B cell (primary cell): ENCODE measurements at places on chromosomes 5 and 9. TPM values are rescaled to one million over a fixed set of nuclear protein-coding genes. Genes with fewer than 3 reads are reported as not detected.

GRCh38 chr5:93126634-93127033, 454.4 kb downstream of the NR2F1-AS1 start:
- H3K27ac ChIP-seq = no peak overlapping the region
- no peak for DNase-seq
- no peaks in the 10 kb centered on the region for H3K4me1 ChIP-seq
- no peaks in the 10 kb centered on the region for H3K27me3 ChIP-seq

The CCDC152 gene
- 4.2 and 4.8 TPM in 2 replicates for total RNA-seq

DNA sequence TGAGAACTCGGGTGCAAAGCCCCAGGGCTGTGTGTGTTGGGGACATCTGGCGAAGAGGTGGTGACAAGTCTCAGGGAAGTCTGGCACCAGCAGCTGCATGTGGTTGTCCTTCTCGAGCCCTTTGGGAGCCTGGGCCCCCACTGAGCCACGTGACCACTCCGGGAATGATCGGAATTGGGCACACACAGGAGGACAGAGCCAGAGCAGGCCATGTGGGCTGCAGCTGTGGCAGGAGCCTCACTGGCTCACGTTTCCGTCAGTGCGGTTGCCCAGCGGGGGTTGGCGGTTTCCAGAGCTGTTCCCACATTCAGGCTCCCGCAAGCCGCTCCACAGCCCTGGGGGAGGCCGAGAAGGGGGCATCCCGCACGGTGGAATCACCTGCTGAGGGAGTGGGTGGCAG, 6.8 kb upstream of the CEL start:
- no peaks in the 10 kb centered on the region for H3K27me3 ChIP-seq
- no peak overlapping the region for H3K4me3 ChIP-seq
- no peak overlapping the region for H3K27ac ChIP-seq

- H3K36me3 ChIP-seq = no peaks in the 10 kb centered on the region
- no peak overlapping the region for H3K4me3 ChIP-seq
- H3K27ac ChIP-seq = no peak overlapping the region
- H3K27me3 ChIP-seq = no peaks in the 10 kb centered on the region
- H3K4me1 ChIP-seq = no peaks in the 10 kb centered on the region
- DNase-seq = no peak
Measured at GRCh38 chr5:61482980-61483379, 150.9 kb downstream of the ZSWIM6 start.

GRCh38 chr5:94157704-94158539, 416.5 kb upstream of the POU5F2 start:
- no peaks in the 10 kb centered on the region for H3K4me1 ChIP-seq
- H3K27ac ChIP-seq = no peak overlapping the region
- no peaks in the 10 kb centered on the region for H3K36me3 ChIP-seq
- no peak for DNase-seq
- H3K4me3 ChIP-seq = no peak overlapping the region

DNA sequence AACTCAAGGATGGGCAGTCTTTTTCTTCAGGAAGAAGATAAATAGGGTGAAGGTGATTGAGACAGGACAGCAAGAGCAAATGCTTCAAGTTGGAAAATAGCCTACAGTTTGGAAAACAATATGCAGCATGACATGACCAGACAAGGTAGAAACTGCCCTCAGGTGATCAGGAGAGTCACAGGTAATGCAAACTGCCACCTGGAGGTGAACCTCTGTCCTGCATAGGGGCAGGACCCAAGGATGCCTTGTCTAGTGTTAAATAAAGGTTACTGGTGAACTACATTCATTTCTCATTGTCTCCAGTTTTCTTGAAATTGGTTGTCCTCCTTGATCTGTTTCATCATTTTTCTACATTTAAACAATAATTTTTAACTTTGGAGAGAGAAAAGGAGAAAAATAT, 232.1 kb downstream of the SEMA5A start:
- H3K27ac ChIP-seq = no peak overlapping the region
- no peak for DNase-seq
- no peak overlapping the region for H3K4me3 ChIP-seq
- no peaks in the 10 kb centered on the region for H3K27me3 ChIP-seq
- no peaks in the 10 kb centered on the region for H3K4me1 ChIP-seq
- no peaks in the 10 kb centered on the region for H3K36me3 ChIP-seq

DNA sequence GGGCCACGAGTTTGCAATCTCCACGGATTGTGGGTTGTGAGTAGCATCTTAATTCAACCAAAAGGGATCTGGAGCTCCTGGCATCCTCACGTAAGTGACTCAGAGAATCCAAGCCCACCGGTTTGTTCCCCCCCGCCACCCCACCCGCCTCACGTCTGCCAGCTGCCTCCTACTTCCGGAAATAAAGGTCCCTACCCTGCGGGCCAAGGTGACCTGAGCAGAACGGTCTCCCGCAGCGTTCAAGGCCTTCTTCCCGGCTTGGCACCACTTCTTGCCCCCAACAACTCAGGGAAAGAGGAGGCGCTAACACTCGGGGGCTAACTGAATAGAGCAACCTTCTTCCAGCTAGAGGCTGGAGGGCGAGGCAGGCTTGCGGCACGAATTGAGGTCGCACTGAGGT, 8.8 kb upstream of the GPRIN1 start:
- peaks cover 29% of the 10 kb centered on the region for H3K4me1 ChIP-seq
- no peak for DNase-seq
- no peaks in the 10 kb centered on the region for H3K36me3 ChIP-seq
- peaks cover 55% of the 10 kb centered on the region for H3K27me3 ChIP-seq
- H3K4me3 ChIP-seq = no peak overlapping the region

DNA sequence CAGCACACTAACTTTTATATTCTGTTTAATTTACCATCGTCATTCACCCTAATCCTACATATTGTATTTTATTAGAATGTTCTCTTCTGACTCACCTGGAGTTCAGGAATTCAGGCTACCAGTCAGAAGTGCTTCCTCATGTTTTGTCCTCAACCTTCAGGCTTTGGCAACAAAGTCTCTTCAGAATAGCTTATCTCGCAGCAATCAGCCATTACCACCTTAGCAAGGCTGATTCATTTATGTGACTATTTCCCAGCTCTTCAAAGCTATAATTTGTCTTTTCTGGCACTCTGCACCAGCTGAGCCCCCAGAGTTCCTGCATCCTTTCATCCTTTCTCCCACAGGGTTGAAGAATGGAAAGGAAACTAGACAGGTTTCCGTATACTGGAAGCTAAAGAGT, 365.5 kb upstream of the CDH18 start:
- no peaks in the 10 kb centered on the region for H3K27me3 ChIP-seq
- H3K4me3 ChIP-seq = no peak overlapping the region
- no peak for DNase-seq

The SLC45A2 gene
- 0.39 TPM in 1 of 2 replicates, not detected in the other for total RNA-seq

GRCh38 chr9:114483499-114483898, 21.8 kb downstream of the WHRN start:
- H3K4me3 ChIP-seq = no peak overlapping the region
- no peak overlapping the region for H3K27ac ChIP-seq
- peaks cover 20% of the 10 kb centered on the region for H3K4me1 ChIP-seq
- no peaks in the 10 kb centered on the region for H3K36me3 ChIP-seq
- no peaks in the 10 kb centered on the region for H3K27me3 ChIP-seq
- DNase-seq = no peak

DNA sequence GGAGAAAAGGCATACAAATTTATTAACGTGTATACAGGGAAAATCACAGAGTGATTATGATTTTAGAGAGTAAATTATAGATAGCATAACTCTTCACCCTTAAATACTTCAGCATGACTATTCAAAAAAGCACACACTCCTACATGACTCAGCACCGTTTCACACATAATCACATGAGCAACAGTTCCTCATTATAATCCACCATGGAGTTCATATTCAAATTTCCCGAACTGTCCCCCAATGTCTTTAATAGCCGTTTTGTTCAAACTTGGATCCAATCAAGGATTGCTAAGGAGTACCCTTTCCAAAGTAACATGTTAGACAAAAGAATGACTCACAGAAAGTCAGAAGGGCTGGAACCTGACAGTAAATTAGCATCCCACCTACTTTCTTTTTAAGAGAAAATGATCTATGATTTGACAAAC, 32.1 kb downstream of the RAPGEF1 start:
- H3K27me3 ChIP-seq = no peaks in the 10 kb centered on the region
- H3K4me1 ChIP-seq = peaks cover 82% of the 10 kb centered on the region

- H3K27me3 ChIP-seq = no peaks in the 10 kb centered on the region
- no peak overlapping the region for H3K27ac ChIP-seq
- no peaks in the 10 kb centered on the region for H3K36me3 ChIP-seq
- no peak for DNase-seq
- H3K4me3 ChIP-seq = no peak overlapping the region
- H3K4me1 ChIP-seq = no peaks in the 10 kb centered on the region
Measured at GRCh38 chr9:23438299-23438907, 387.6 kb downstream of the ELAVL2 start.

DNA sequence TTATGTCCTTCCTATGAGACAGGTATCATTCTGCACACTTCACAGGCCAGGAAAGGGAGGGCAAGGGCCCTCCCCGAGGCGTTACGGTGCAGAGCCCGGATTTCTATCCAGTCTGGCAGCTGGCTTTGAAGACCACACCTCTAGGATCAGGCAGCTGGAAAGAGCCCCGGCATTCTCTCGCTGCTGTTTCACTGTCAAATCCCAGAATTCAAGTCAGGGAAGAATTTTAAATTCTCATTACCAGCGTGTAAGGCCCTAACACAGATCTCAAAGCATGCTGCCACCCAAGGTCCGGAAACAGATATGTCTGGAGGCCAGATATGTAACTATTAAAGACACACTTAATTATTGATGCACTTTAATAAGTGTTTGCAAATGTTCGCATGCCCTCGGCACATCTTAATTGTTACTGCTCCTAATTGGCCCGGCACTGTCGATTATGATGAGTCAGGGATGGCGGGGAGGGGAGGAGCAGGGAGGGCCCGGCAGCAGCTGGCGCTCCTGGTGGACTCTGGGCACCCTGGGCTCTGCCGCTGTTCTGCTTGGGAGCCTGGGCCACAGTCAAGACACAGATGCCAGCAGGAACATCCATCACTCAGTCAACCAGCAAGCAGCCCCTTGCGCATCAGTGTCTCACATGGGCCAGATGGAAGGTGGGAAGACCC, 76.3 kb upstream of the BARHL1 start:
- H3K4me1 ChIP-seq = peaks cover 5% of the 10 kb centered on the region
- DNase-seq = no peak
- no peaks in the 10 kb centered on the region for H3K27me3 ChIP-seq
- no peaks in the 10 kb centered on the region for H3K36me3 ChIP-seq

GRCh38 chr5:50704730-50705129, 38.3 kb downstream of the PARP8 start:
- no peak overlapping the region for H3K27ac ChIP-seq
- H3K4me3 ChIP-seq = no peak overlapping the region
- no peak for DNase-seq
- no peaks in the 10 kb centered on the region for H3K27me3 ChIP-seq

DNA sequence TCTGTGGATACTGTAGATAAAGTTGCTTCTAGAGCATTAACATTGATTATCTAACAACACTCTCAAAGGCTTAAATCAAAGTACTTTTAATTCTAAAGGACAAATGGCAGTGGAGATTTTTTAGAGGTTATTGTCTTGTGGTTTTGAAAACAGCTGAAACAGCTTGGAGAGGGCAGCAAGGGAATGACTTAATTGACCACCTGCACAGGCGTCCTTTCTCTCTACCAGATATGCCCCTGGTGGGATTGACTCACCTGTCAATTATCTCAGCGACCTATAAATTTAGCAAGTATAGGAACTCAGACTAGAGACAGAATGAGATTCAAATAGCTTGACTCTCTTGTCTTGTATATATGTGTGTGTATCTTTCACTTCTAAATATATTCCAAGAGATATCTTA, 13.5 kb downstream of the ARL14EPL start:
- DNase-seq = no peak
- no peaks in the 10 kb centered on the region for H3K27me3 ChIP-seq
- H3K36me3 ChIP-seq = no peaks in the 10 kb centered on the region
- no peak overlapping the region for H3K4me3 ChIP-seq
- H3K4me1 ChIP-seq = no peaks in the 10 kb centered on the region

DNA sequence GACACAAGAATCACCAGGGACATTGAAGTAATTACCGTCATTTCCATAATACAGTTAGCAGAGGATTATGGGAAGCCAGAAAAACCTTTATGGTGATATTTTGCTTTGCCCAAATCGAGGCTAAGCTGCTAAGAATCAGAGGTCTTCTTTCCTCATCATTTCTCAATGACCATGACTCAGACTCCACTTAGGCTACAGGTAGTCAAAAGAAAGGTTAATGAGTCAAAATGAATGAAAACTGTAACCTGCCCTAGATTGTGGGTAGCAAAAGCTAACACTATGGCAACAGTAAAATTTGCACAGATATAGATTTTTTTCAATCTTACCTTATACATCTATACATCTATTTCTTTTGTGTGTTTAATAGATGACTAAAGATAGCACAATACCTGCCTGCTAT, 185.8 kb downstream of the CARTPT start:
- H3K27me3 ChIP-seq = no peaks in the 10 kb centered on the region
- H3K36me3 ChIP-seq = no peaks in the 10 kb centered on the region
- no peak for DNase-seq
- H3K27ac ChIP-seq = no peak overlapping the region
- no peak overlapping the region for H3K4me3 ChIP-seq

DNA sequence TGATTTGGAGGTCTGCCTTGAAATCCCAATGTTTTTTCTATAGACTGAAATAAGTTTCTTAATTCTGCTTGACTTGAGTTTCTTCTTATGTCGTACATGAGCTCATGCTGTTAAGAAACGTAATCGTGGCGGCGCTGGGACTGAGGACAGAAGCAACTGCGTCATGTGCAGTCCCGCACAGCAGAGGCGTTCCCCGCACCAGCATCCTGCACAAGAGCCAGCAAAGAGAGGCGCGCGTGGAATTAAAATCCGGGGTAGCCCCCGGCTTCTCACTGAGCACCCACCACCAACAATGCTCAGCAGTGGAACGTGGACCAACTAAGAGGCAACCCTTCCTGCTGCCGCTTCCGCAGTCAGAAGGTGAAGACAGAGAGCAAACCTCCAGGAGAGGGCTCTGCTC, 496.2 kb upstream of the ADAMTS16 start:
- H3K27me3 ChIP-seq = no peaks in the 10 kb centered on the region
- DNase-seq = no peak
- no peak overlapping the region for H3K27ac ChIP-seq
- no peak overlapping the region for H3K4me3 ChIP-seq
- no peaks in the 10 kb centered on the region for H3K36me3 ChIP-seq

DNA sequence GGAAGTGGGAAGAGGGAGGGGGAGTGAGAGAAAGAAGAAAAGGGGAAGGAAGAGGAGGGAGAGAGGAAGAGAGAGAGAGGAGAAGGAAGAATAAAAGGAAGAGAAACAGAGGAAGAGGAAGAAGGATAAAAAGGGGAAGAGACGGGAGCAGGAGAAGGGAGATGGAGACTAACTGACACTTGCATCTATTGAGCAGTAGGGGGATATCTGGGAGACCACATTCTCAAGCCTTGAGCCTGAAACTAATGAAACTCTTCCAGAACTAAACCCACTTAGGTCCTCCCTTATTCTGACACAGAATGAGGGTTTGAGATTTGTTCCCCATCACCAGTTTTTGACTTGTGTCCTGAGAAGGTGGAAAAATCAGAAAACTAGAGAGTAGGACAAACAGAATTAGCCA, 533.3 kb downstream of the CDH12 start:
- no peak overlapping the region for H3K4me3 ChIP-seq
- no peak for DNase-seq
- no peaks in the 10 kb centered on the region for H3K4me1 ChIP-seq
- no peaks in the 10 kb centered on the region for H3K36me3 ChIP-seq
- H3K27me3 ChIP-seq = no peaks in the 10 kb centered on the region
